Bladder microvascular endothelial cell (primary cell): ENCODE measurements at places on chromosomes 4 and X. TPM values are rescaled to one million over a fixed set of nuclear protein-coding genes. Genes with fewer than 3 reads are reported as not detected.

HELT gene
- total RNA-seq, result not detected in 2 replicates

ARX gene
- total RNA-seq, result not detected in 2 replicates

SGMS2 gene
- 22.2 and 80.5 TPM in 2 replicates for total RNA-seq

NR3C2 gene
- 6.0 and 8.9 TPM in 2 replicates for total RNA-seq

TNMD gene
- under 0.01 TPM in 1 of 2 replicates, not detected in the other for total RNA-seq

FHIP1A gene
- 0.13 and 0.16 TPM in 2 replicates for total RNA-seq
